Heart left ventricle (tissue), 16 donors: ENCODE measurements at places on chromosomes 1 and 21. TPM values are rescaled to one million over a fixed set of nuclear protein-coding genes. Genes with fewer than 3 reads are reported as not detected.

DNA sequence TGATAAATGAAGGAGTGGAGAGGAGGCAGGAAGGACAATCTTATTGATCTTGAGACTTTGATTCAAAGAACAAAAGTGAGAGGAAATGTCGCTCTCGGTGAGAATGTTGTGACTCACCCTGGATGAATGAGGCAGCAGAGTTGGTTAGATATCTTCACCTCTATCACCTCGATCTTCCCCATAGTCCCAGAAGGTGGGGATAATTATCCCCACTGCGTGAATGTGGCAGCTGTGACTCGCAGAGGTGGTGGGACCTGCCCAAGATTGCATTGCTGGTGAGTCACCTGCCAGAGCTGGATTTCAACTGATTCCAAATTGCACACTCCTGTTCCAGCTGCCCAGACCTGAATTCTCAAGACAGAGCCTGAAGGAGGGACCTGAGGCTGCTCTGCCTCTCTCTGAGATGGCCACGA, 105.0 kb downstream of the MATN1 start:
- no peak for DNase-seq

DNA sequence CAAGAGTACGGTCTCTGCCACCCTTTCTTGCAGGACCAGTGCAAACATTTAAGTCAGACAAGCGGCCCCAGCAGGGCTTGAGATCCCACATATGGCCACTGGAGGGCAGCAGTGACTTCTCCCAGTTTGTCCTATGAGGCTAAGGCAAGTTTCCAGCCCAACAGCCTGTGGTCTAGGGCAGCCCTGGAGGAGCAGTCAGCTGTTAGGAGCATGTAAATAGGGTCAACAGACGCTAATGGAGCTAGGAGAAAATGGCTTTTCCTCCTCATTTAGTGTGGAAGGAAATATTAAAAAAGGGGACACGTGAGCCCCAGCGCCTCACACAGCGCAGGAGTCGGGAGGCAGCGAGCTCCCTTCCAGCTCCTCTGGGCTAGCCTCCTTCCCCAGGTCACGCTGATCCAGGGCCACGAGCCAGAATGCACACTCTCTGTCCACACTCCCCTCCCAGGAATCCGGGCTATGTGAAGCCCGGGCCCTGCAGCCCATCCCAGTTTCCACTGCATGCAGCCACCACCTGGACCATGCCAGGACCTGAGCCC, 95.6 kb downstream of the LAMC2 start:
- DNase-seq = peak; percentile 90

DNA sequence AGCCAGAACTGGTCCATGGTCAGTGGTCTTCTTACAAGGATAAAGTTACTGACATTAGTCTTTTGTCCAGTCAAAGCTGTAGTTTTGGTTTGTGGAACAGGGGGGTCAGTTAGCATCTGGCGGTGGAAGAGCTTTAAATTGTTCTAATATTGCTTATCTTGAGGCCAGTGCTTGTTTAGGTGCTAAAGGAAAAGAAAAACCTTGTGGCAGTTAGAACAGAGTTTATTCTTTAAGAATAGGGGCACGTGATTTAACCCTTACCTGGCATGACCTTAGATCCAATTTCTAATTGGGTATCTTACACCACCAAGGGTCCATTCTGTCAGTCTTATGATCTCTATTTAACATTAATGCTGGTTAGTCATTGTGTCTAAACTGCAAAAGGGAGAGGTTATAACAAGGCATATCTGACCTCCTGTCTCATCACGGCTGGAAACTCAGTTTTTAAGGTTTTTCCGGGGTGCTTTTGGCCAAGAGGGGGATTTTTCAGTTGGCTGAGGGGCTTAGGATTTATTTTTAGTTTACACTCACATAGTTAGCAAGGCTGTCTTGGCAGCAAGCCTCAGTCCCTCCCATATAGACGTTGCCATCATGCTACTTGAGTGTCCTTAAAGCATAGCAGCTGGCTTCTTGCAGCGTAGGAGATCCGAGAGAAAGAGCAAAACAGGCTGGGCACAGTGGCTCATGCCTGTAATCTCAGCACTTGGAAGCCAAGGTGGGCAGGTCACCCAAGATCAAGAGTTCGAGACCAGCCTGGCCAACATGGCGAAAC, 60.1 kb upstream of the FAM89A start:
- DNase-seq = no peak

DNA sequence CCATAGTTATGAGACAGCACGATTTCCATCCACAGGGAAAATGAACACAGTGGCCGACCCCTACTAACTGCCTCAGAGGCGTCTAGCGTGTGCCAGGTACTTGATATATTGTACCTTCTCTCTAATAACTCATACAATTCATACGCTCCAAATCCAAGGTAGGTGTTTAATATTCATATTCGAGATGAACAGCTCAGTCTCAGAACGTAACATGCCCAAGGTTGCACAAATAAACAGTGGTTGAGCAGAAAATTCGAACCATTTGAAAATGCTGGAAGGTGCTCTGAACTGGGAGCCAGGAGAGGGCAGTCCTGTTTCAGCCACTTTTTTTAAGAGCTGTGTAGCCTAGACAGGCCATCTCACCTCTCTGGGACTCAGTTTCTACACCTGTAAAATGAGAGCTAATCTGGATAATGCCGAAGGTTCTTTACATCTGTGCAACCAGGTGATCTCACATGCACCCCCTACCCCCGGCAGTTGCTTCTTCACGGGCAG, 7.9 kb downstream of the SLC45A3 start:
- DNase-seq = no peak

The BCAN gene
- polyA plus RNA-seq = 0.15 TPM
